WTC11 (cell line): ENCODE measurements at places on chromosomes 13 and 19.

GRCh38 chr13:29583073-29583785 lies 12.3 kb downstream of the SLC7A1 start:
- no peak for DNase-seq

GRCh38 chr19:19655051-19655594 lies 8.4 kb downstream of the ATP13A1 start:
- DNase-seq, result no peak

GRCh38 chr19:29260477-29261317 lies 47.7 kb upstream of the UQCRFS1 start:
- DNase-seq, result peak; percentile 74

GRCh38 chr13:31982540-31982939 lies 49.0 kb upstream of the FRY start:
- no peak for DNase-seq

DNA sequence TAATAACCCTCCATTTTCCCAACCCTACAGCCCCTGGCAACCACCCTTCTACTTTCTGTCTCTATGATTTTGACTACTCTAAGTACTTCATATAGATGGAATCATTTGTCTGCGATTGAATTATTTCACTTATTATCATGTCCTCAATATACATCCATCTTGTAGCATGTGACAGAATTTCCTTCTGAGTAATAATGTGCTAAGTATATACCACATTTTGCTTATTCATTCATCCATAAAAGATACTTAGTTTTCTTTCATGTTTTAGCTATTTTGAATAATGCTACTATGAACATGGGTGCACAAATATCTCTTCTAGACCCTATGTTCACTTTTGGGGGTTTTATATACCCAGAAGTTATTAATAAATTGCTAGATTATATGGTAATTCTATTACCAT lies 17.4 kb upstream of the NDFIP2 start:
- no peak for DNase-seq

DNA sequence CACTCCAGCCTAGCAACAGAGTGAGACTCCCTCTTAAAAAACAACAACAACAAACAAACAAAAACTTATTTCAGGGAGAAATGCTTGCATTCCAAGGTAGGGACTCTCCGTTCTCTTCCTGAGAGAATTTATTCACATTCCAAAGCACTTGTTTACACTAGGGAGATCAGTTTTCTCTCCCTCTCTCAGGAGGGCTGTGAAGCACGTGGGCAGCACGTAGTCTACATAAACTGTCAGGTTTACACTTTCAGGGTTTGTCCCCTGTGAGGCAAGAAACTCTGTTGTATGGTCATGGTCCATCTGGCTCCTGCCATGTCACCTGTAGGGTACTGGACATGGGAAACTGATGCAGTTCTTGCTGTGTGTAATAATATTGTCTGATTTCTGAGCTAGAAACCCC lies 31.6 kb downstream of the WDR87 start:
- no peak for DNase-seq

DNA sequence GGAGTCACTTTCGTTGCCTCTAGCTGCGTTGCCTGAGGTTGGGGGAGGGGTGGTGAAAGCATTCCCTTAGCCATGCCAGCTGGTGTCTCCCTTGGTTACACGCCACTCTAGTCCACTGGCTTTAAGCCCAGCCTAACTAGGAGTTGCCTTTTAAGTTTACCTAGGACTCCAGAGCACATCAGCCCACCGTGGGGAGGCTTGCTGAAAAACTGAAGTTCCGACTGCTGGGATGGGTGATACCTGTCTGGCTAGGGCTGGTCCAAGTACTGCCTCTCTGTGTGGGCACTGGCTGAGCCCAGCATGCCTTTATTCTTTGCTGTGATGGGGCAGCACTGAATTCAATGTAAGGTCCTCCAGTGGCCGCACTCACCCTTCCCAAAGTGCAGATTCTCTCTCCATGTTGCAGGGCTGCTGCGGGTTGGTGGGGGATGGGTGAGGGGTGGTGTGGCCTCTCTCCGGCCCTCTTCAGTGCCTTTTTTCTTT lies 11.8 kb upstream of the CEACAM1 start:
- DNase-seq, result no peak
